ENCODE measurements at places on chromosomes 4 and X.

GRCh38 chr4:169064296-169064695 is 54.2 kb upstream of the CBR4 start:
- no peak for DNase-seq

- DNase-seq, result no peak
These were observed 112.7 kb downstream of the ASMT start for GRCh38 chrX:1727531-1728027.

DNA sequence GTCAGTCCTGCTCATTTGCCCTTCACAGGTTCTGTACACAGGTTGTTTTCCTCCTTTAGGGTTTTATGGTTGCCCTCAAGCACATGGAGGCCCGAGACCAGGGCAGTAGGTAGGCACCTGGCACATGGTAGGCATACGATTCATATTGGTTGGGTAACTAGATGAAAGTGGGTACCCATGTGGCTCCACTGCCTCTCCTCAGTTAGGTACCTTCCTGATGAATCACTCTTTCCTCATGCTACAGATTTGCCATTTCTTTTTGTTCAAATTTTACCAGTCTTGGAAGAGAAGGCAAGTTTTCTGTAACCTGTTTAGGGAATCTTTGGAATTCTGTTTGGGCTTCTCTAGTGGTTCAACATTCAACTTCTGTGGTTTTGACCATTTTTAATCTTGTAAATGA is 121.3 kb downstream of the FHIP1A start:
- DNase-seq, result no peak

DNA sequence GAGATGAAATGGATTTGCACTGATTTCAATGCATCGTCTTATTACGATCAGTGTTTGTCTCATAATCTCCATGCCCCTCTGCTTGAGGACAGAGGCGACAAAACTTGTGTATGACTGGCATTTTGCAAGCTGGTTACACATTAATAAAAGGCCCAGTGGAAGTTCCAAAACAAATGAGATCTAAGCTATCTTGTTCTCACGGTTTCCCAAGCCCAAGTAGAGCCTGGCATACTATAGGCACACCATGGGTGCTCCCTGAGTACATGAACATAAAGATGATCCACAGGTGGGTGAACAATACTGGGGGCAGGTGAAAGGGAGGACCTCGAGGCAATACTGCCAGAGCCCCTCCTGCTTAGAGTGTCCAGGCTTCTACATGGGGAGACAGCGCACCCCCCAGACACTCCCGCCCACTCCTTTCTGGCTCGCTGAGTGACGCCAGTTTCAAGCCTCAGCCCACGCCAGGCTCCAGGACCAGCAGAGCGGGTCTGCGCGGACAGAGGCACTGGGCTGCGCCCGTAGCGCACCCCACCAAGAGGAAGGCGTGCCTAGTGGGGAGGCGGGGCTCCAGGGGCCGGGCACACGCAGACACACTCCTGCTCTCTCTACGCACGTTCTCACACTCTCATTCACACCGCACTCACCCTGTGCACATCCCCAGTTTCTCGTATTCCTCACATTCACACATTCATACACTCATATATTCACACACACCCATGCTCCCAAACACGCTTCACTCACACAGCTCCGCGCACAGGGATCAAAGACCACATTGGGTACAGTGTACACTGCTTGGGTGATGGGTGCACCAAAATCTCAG is 8.9 kb upstream of the GSX2 start:
- no peak for DNase-seq

DNA sequence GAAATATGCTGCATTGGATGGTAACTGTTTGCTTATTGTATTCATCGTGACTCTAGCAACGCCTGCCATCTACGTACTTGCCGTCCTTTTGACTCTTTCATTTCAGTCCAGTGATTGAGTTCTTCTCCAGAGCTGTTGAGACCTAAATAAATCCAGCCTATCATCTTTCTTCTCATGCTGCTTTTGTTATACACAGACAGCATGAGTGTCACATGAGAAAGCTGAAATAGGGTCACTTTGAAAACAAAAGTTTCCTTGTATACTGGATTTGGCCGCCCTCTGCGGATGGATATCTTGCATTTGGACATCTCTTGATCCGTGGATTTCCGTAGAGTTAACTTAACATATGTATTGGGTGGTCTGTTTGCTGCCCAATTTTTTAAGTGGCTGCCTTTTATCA is 67.2 kb downstream of the TMPRSS11F start:
- no peak for DNase-seq

GRCh38 chr4:183797445-183798300 is 107.4 kb upstream of the STOX2 start:
- peak; percentile 15 for DNase-seq
